GM23248 (cell line): ENCODE measurements at places on chromosomes 11 and 22. TPM values are rescaled to one million over a fixed set of nuclear protein-coding genes. Genes with fewer than 3 reads are reported as not detected.
A peak's percentile ranks its signal among the peaks of the same experiment; 100 is the strongest.

DNA sequence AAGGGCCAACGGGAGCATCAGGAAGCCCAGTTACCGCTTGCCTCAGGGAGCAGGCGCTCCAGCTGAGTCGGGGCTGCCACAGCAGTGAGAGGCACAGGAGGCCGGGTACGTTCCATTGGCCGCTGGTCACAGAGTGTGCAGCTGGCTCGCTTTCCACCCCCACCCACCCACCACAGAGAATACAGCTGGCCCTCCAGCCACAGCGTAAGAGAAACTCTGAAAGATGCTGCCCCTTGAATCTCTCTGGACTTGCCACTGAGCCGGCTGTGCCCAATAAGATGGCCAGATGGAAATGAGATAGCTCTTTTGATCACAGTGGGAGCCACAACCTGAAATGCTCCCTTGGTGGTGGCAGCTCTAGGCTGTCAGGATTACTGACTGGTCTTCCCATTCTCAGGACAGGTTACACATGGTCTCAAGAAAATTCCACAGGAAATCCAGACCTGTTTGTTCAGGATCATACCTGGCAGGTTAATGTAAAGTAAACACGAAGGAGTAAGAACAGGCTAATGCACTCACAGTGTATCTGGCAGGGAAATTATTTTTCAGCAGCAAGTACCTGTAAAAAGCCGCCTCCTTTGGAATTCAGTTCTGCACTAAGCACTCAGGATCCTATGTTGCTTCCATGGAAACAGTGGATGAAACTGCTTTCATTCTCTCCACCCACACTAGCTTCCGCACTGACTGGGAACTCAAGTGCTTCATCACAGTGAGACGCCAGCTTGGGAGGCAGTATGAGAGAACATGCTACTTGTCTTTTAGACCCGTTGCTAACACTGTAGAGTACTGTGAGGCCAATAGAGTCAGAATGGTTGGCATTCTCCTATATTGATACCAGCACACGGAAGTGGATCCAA lies 16.5 kb downstream of the SIAE start:
- no peaks in the 10 kb centered on the region for H3K27me3 ChIP-seq
- no peaks in the 10 kb centered on the region for H3K36me3 ChIP-seq
- no peaks in the 10 kb centered on the region for H3K4me1 ChIP-seq
- no peak overlapping the region for H3K4me3 ChIP-seq
- peak; percentile 17 for DNase-seq

DNA sequence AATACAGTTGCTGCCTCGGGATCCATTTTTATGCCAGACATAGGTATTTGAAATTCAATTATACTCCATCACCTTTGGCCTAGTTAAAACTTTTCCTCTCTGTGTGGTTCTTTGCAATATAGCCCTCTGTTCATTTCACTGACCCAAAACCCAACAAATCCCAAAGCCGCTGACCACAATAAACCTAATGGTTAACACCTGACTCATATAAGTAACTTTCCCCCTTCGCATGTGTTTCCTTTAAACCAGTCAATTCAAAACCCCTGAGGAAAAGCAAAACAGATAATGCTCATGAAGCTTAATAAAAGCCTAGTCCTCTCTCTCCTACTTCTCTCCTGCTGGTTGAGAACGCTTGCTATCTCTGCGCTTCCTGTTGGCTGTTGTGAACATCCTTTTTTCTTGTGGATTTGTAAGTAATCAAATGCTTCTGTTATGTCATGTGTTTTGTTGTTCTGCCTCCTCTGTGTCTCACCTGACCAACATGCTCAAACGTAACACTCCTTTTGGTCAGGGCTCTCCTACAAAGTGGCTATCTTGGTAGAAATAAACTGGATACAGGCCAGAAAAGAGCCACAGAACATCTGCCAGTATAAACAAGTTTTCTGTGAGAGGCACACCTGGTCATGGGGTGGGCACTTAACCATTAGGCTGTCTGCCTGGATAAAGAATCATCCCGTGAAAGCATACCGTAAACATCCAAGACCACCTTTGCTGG lies 652.6 kb downstream of the METTL15 start:
- DNase-seq, result peak; percentile 56
- no peaks in the 10 kb centered on the region for H3K27me3 ChIP-seq
- H3K36me3 ChIP-seq, result no peaks in the 10 kb centered on the region
- no peak overlapping the region for H3K4me3 ChIP-seq
- H3K27ac ChIP-seq, result no peak overlapping the region
- H3K4me1 ChIP-seq, result peaks cover 78% of the 10 kb centered on the region

The BAD gene
- total RNA-seq, result 94.8 and 170 TPM in 2 replicates

DNA sequence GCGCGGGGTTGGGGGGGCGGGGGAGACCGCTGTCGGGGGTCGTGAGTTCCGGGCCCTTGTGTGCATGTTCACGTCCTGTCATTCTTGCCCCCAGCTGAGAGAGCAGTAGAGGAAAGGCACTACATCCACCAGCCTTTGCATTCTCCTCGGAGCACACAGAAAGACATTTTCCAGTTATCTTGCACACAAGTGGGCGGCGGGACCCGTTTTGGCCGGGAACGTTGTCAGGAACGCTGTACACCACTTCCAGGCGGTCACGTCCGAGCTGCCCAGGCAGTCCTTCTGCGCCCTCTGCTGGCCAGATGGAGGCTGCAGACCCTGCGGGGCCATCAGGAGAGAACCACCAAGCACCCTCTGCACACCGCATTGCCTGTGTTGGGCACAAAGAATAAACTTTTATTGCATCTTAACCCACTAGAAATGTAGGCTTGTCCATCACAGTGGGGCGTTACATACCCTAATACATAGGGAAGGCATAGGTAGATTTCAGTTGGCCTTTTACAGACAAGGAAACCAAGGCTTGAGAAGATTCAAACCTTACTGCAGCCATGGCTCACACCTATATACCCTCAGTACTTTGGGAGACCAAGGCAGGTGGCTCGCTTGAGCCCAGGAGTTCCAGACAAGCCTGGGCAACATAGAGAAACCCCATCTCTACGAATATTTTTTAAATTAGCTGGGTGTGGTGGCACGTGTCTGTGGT lies 2.8 kb upstream of the CDKN1C start:
- no peak overlapping the region for H3K27ac ChIP-seq
- 0 out of 2 replicates have a peak, but pooled peaks cover 6% of the 10 kb centered on the region for H3K4me1 ChIP-seq
- H3K4me3 ChIP-seq, result no peak overlapping the region
- peaks cover 9% of the 10 kb centered on the region for H3K27me3 ChIP-seq

The KRTAP5-8 gene
- not detected in 2 replicates for total RNA-seq

- no peak for DNase-seq
- no peaks in the 10 kb centered on the region for H3K36me3 ChIP-seq
- no peak overlapping the region for H3K4me3 ChIP-seq
- no peaks in the 10 kb centered on the region for H3K27me3 ChIP-seq
These were observed 805.6 kb downstream of the KCNA4 start for GRCh38 chr11:29211202-29211601.

- H3K4me1 ChIP-seq, result peaks cover 36% of the 10 kb centered on the region
- H3K27ac ChIP-seq, result peak overlapping the region; percentile 28
- H3K4me3 ChIP-seq, result no peak overlapping the region
These were observed 15.7 kb downstream of the CRTAM start for GRCh38 chr11:122853971-122854446.

DNA sequence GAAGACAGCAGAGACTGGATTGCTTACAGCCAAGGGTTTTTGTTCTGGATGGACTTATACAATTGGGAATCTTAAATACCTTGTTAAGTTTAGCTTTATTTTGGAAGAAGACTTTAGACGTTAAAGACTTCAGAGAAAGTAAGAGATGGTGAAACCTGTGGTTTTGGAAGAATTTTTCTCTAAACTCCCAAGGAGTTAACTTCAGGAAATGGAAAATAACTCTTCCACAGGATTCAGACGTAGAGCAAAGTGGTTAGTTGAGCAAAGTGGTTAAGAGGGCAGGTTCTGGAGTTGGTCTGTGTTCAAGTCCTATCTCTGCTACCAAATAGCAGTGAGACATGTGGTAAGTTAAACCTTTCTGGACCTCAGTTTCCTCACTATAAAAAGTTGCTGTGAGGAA lies 12.8 kb downstream of the PITPNB start:
- peaks cover 27% of the 10 kb centered on the region for H3K36me3 ChIP-seq
- no peak overlapping the region for H3K4me3 ChIP-seq
- H3K4me1 ChIP-seq, result peaks cover 5% of the 10 kb centered on the region; the same call in 1 of the 2 replicates
- H3K27me3 ChIP-seq, result no peaks in the 10 kb centered on the region
- DNase-seq, result no peak

DNA sequence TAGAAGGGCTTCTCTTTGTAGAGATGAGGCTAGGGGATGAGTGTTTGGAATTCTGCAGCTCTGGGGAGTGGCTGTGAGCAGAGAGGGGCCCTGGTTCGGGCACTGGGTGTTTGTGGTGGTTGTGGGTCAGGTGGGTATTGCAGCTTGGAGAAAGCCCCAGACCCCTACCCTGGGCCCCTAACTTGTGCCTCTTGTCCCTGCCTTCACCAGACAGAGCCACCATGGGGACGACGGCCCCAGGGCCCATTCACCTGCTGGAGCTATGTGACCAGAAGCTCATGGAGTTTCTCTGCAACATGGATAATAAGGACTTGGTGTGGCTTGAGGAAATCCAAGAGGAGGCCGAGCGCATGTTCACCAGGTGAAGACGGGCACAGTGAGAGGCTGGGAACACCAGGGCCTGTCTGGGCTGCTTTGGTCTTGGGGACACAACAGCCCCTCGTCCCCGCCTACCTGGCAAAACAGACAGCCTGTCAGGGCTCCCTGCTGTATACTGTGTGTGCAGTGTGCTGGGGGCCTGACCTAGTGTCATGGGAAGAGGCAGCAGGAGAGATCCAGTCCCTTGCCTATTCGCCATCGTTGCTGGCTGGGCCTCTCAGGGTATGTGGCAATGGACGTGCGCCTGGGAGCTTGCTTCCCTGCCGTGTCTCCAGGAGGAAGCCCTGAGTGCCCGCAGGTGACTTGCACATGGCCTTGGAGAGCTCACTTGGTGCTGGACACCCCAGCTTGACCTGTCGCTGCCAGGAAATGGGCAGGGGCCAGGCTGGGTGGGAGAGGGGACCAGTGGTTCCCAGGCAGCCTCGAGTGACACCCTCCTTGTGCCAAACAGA lies 4.3 kb downstream of the INCENP start:
- H3K4me1 ChIP-seq, result peaks cover 11% of the 10 kb centered on the region
- H3K36me3 ChIP-seq, result no peaks in the 10 kb centered on the region
- no peak overlapping the region for H3K4me3 ChIP-seq
- no peak for DNase-seq
- no peaks in the 10 kb centered on the region for H3K27me3 ChIP-seq

GRCh38 chr22:50702821-50703725 lies 30.4 kb downstream of the SHANK3 start:
- H3K36me3 ChIP-seq, result no peaks in the 10 kb centered on the region
- no peaks in the 10 kb centered on the region for H3K4me1 ChIP-seq
- DNase-seq, result no peak
- H3K27ac ChIP-seq, result no peak overlapping the region
- H3K27me3 ChIP-seq, result no peaks in the 10 kb centered on the region
- H3K4me3 ChIP-seq, result no peak overlapping the region

The ARHGAP42 gene
- 2.3 and 2.7 TPM in 2 replicates for total RNA-seq

DNA sequence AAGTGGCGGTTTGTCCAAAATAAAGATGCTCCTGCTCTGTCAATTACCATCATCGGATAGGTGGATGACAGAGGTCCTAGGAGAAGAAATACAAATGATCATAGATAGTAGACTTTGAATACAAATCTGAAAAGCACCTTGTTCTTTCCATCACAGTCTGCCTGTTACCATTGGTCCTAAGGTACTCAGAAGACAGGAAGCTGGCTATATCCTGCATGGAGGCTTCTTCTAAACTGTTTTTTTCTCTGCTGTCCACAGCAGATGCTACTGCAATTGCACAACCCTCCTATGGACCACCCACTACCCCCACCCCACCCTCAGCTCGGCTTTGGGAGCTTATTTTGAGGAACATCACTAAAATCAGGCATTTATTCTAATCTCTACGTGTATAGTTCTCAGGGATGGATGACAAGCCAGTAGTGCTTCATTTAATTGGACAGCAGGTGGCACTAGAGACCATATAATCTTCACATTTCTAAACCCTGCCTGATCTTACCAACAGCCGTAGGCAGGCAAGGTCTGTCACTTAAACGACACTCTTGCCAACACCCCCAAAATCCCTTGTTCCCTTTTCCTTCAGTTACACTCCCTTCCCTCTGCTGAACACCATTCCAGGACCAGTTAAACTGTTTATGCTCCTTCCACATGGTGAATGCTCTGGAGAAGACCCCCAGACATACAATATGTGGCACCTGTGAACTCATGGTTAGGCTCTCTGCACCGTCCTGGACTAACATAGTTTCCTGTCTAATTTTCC lies 6.6 kb upstream of the PTS start:
- DNase-seq, result peak; percentile 76
- no peaks in the 10 kb centered on the region for H3K36me3 ChIP-seq
- no peaks in the 10 kb centered on the region; the same call in 1 of the 2 replicates for H3K4me1 ChIP-seq
- H3K27me3 ChIP-seq, result no peaks in the 10 kb centered on the region
- no peak overlapping the region for H3K27ac ChIP-seq
- H3K4me3 ChIP-seq, result no peak overlapping the region

The TBX1 gene
- total RNA-seq, result 1.6 and 4.6 TPM in 2 replicates
